ENCODE measurements at places on chromosomes 1 and 21. TPM values are rescaled to one million over a fixed set of nuclear protein-coding genes. Genes with fewer than 3 reads are reported as not detected.

TMPRSS2 gene
- total RNA-seq: 0.36 TPM

ARHGEF16 gene
- under 0.01 TPM for total RNA-seq

EVA1C gene
- 15.5 TPM for total RNA-seq

GPA33 gene
- not detected for total RNA-seq

C8B gene
- not detected for total RNA-seq

KRTAP11-1 gene
- not detected for total RNA-seq

NBPF20 gene
- total RNA-seq: 1.0 TPM

CASQ1 gene
- total RNA-seq: not detected

DPH2 gene
- total RNA-seq: 49.7 TPM

CENPL gene
- 18.5 TPM for total RNA-seq

KCNA3 gene
- not detected for total RNA-seq

AGMAT gene
- total RNA-seq: 2.7 TPM

RIPPLY3 gene
- not detected for total RNA-seq

GUCA2A gene
- not detected for total RNA-seq

DNAJC28 gene
- 1.00 TPM for total RNA-seq

C1orf94 gene
- not detected for total RNA-seq

MAGI3 gene
- total RNA-seq: 7.1 TPM

VPS45 gene
- total RNA-seq: 47.8 TPM

PADI1 gene
- total RNA-seq: 0.15 TPM

SPAG17 gene
- total RNA-seq: under 0.01 TPM

TMPRSS15 gene
- total RNA-seq: not detected

Data from melanocyte of skin (primary cell).